Activated CD4-positive, alpha-beta T cell treated with anti-CD3 and anti-CD28 coated beads for 1 hour (primary cell): ENCODE measurements at places on chromosomes 6 and 20.

GRCh38 chr20:37640600-37641561 is 52.9 kb upstream of the CTNNBL1 start:
- DNase-seq: no peak

GRCh38 chr6:21601339-21601923 is 7.9 kb downstream of the SOX4 start:
- DNase-seq: no peak

- no peak for DNase-seq
These were observed 671.8 kb upstream of the MARCKS start for GRCh38 chr6:113185299-113185698.

- no peak for DNase-seq
These were observed 8.4 kb upstream of the SPINT3 start for GRCh38 chr20:45523821-45524220.

- no peak for DNase-seq
These were observed 28.2 kb downstream of the GPR63 start for GRCh38 chr6:96809119-96809518.

GRCh38 chr20:21020659-21021471 is 85.3 kb downstream of the LINC00237 start:
- DNase-seq: no peak

DNA sequence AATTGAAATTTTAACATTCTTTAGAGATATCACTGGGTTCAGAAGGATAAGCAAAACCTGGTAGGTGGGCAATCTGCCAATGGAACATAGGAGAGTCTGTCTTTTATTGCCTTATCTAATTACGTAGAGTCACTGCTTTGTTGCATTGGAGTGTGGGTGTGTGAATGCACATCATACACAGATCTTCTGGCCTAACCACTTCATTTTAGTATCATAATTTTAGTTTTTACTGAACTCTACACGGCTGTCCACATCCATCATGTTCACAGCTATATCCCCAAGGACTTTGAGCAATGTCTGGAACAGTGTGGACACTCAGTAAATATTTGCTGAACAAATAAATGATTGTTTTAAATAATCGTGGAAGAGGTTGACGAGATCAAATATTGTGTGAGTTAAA is 104.6 kb upstream of the AKIRIN2 start:
- no peak for DNase-seq

DNA sequence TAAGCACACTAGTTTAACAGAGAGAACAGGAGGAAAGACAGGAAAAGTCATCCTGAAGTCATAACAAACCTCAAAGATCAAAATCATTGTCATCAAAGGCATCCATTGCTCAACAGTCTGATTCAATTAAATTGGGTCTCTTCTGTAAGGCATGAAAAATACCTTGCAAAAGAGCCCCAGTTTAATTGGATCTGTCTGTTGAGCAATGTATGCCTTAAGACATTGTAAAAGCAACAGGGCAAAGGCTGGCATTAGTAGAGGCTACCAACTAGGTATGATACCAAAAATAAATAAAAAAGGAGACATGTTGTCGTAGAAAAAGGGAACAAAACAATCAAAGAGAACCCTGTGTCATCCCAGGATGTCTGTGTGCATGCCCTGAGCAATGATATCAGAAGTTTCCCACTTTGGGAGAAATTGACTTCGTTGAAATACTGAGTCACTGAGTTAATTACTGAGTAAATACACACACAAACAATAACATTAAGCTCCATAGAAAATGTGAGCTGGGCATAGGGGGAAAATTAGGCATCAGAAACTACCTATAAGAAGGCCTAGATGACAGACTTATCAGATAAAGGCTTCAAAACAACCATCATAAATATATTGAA is 1013.8 kb upstream of the CITED2 start:
- DNase-seq: no peak

DNA sequence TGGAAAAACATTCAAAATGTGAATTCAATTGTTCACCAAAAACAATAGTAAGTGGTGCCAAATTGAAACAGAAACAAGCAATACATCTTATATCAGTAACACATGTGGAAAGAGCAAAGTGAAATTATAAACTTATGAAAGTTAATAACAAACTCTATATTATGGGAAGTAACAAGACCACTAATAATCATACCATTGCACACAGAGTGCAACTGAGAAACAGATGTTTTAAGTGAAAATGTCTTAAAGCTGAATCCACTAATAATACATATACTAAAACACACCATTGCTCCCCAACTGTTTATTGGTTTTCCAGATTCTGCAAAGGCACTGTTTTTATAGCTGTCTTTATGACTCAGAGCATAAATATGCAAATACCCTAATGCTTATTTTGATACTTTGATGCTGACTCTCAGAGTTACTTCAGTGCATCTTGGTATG is 292.3 kb downstream of the RFPL4B start:
- DNase-seq: no peak

DNA sequence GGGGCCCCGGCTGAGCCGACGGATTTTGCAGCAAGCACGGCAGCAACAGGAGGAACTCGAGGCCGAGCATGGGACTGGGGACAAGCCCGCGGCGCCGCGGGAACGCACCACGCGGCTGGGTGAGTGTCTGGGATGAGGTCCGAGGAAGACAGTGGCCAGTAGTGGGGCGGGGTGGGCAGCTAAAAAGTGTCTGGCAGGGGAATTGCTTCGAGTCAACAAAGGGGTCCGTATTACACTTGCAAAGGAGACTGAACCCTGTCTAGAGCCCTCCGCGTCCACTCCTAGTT is 356 bp downstream of the BYSL start:
- no peak for DNase-seq

- DNase-seq: no peak
These were observed 373.7 kb downstream of the HACE1 start for GRCh38 chr6:104486035-104486434.

DNA sequence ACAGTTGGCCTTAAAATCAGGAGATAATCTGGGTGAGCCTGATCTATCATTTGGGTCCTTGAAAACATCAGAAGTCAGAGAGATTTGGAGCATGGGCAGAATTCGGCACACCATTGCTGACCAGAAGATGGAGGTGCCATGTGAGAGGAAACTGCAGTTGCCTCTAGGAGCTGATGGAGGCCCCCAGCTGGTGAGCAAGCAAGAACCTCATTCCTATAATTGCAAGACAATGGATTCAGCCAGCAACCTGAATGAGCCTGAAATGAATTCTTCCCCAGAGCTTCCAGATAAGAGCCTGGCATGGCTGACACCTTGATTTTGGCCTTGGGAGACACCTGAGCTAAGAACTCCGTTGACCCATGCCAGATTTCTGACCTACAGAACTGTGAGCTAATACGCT is 76.3 kb upstream of the FYN start:
- DNase-seq: no peak

- no peak for DNase-seq
These were observed 28.5 kb downstream of the HAO1 start for GRCh38 chr20:7911586-7912330.

DNA sequence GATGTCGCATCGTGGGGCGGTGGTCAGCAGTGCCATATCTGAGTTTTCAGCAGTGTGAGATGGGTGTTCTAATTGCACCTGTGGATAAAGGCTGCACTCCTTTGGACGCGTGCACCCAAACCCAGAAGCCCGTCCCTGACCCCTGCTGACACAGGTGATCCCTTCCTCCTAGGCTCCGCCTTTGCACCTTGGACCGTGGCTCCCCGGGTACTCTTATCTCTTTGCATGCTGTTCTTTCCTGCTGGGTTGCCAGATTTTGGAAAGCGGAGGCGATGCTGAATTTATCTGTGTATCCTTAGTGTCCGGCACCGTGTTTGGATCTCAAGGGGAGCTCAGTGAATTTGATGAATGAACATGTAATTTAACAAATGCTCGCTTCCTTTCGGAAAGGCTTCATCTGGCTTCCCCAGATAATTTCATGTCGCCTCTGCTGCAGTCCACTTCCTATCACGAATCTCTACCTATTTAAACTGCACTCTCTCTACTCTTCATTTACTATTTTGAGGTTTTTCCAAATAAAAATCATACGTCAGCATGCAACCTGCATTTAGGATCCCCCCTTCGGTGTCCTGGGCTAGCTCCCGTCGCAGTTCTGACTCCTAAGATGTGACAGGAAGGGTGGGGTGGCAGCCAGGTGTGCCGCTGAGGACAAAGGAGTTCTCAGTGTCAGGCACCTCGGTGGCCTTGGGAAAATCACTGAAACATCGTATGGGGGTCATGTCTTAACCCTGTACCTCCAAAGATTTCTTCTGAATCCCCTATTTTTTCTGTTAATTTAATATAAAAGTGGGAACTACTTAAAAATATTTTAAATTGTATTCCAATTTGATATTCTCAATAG is 753 bp upstream of the PERP start:
- no peak for DNase-seq

DNA sequence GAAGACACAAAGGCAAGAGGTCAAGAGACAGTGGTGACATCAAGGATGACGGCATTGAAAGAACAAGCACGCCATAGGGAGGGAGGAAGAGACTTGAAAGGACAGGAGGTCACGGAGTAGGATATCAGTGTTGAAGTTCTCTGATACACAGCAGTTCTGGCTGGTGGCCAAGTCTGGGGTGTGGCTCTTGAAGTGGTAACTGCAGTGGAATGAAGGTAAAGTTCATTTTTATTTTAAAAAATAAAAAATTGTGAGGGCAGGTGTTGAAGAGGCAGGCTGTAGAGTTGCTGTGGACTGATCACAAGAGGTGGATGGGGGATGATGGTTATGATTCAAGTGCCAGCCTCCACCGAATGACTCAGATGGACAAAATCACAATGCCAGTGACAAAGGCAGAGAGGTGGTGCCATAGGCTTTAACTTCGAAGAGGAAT is 53.2 kb upstream of the BMP2 start:
- no peak for DNase-seq
